Stimulated activated CD8-positive, alpha-beta memory T cell treated with anti-CD3 and anti-CD28 coated beads, Interleukin-7, amount 100 ng/mL, for 1 hour (primary cell): ENCODE measurements at places on chromosomes 4 and X.

DNA sequence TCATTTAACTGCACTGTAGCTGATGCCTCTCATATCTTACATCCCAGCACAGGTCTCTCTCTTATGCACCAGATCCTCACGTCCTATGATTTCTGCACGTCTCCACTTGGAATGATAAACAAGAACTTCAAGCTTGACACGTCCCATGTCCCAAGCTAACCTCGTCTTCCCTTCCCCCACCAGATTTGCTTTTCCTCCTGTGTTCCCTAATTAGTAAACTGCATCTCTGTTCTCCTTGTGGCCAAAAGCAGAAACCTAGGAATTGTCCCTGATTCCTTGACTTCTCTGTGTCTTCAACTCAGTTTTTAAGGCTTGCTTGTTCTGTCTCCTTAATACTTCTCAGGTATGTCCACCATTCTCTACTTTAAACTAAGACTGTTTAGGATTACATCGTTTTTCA lies 171.9 kb downstream of the BMPR1B start:
- DNase-seq: no peak

GRCh38 chr4:182091128-182091527 lies 152.1 kb upstream of the TENM3 start:
- DNase-seq: no peak

DNA sequence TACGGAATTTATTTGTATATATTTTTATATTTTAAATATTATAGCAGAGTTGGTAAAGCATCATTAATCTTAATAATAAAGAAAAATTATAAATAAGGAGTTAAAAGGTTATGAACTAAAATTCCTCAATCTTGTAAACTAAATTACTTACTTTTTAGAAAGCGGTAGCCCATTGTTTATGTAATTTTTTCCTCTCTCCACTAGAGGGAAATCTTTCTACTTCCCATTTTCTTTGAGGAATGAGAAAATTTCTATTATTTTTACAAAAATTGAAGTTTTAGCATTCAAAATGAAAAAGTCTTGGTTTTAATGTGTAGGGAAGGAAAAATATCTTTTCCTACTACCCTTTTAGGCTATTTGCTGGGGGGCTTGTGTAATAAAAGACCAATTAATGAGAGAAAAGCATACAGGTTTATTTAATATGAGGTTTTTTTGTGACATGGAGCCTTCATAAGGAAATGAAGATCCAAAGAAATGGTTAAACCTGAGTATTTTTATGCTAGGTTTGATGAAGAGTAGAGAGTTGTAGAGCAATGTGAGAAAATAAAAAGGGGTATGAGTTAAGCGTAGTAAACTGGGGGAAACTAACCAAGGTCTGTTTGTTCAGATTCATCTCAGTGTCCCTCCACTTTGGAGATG lies 68.7 kb upstream of the ADAD1 start:
- no peak for DNase-seq

- DNase-seq: no peak
Measured at GRCh38 chr4:100287534-100287933, 97.3 kb upstream of the DDIT4L start.

GRCh38 chrX:117508021-117508420 lies 608.6 kb downstream of the KLHL13 start:
- DNase-seq: no peak

GRCh38 chr4:1379801-1380331 lies 26.4 kb downstream of the NKX1-1 start:
- DNase-seq: no peak

- no peak for DNase-seq
Measured at GRCh38 chr4:16757080-16757521, 141.3 kb downstream of the LDB2 start.

DNA sequence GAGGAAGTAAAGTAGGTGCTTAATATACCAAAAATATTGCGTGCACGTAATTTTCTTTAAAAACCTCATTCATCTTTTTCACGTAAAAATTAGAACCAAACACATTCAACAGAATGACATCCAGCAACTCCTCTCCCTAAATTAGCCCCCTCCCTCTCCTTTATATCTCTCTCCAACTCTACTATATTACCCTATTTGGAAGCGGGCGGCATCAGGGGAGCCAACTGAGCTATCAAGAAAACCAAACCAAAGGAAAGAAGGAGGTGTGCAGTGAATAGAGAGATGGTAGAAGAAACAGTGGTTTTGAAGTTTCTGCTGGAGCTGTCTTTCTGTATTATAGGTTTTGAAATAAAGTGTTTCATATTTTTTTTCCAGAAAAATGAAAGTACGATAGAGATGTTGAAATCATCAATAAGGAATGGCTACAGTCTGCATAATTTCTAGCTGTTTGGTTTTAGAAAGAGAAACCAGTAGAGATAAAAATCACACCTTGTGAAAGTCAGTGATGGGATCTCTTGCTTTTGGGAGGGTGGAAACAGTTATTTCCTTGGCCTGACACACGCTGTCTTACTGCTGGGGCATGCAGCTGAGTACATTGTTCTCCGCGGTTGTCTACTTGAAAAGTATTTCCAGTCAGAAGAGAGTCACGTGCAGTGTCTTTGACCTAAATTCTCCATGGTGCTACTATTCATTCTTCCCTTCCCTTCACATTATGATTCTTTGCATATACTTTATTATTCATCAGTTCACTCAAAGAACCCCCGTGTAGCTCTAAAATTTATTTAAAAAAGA lies 94.1 kb upstream of the WDR17 start:
- no peak for DNase-seq

GRCh38 chrX:18755651-18756050 lies 48.2 kb downstream of the PPEF1 start:
- no peak for DNase-seq

- DNase-seq: no peak
Measured at GRCh38 chr4:3414421-3415279, 27.1 kb upstream of the HGFAC start.

DNA sequence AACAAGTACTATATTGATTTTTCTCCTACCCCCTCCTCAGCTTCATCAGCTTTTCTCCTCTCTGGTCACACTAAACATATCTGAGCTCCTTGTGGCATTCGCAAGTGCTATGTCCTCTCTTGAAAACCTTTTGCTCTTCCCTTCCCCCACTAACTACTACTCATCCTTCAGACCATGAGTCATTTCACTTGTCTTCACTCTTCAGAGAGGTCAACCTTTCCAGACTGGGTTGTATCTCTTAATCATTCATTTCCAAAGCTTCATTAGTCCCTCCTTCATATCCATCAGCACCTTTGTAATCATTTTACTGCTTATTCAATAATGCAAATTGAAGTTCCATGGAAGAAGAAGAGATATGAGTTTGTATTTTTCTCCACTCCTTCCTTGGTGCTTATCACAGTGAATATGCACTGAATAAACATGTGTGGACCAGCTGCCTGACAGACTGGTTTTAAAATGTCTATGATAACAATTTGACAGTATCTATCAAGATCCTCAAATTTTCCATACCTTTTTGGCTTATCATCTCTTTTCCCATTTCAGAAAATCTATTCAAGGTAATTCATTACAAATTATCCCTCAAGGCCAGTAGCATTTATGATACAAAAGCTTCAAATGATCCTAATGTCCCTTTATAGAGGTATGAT lies 28.4 kb downstream of the DDX60L start:
- no peak for DNase-seq

GRCh38 chr4:35710343-35710742 lies 534.0 kb downstream of the ARAP2 start:
- no peak for DNase-seq

DNA sequence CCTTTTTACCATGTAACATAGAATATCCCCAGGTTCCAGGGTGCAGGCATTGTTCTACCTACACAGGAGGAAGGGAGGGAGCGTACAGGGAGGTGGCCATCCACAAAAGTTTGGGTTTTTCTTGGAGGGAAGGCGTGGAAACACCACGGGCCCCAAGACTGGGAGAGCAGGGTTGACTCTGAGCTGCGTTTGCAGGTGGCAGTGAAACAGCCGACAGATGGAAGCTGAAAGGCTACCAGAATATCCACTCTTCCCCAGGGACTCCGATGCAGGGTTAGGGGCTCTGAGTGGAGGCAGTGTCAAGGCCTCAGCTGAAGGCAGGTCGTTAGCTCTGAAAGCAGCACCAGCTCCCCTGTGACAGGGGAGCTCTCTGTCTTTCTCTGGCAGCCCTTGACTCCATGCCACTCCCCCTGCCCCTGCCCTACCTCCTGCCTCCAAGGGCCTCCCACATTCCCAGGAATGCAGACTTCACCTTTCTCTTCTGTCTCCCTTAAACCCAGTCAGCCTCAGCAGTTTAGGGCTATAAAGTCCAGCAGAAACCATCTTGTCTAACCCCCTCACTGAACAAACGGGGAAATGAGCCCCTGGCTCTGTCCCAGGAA lies 14.0 kb upstream of the GLOD5 start:
- no peak for DNase-seq

- no peak for DNase-seq
Measured at GRCh38 chr4:142645475-142646108, 200.5 kb downstream of the INPP4B start.

GRCh38 chr4:64158648-64159326 lies 250.5 kb downstream of the TECRL start:
- no peak for DNase-seq

DNA sequence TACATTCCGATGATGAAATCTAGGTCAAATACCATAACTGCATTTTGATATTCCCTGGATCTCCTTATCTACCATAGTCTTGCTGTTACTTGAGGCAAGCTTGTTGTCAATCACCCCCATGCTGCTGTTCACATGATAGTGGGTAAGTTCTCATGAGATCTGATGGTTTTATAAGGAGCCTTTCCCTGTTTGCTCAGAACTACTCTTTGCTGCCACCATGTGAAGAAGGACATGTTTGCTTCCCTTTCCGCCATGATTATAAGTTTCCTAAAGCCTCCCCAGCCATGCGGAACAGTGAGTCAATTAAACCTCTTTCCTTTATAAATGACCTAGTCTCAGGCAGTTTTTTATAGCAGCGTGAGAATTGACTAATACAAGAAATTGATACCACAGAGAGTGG lies 432.0 kb downstream of the GLUD2 start:
- DNase-seq: no peak

DNA sequence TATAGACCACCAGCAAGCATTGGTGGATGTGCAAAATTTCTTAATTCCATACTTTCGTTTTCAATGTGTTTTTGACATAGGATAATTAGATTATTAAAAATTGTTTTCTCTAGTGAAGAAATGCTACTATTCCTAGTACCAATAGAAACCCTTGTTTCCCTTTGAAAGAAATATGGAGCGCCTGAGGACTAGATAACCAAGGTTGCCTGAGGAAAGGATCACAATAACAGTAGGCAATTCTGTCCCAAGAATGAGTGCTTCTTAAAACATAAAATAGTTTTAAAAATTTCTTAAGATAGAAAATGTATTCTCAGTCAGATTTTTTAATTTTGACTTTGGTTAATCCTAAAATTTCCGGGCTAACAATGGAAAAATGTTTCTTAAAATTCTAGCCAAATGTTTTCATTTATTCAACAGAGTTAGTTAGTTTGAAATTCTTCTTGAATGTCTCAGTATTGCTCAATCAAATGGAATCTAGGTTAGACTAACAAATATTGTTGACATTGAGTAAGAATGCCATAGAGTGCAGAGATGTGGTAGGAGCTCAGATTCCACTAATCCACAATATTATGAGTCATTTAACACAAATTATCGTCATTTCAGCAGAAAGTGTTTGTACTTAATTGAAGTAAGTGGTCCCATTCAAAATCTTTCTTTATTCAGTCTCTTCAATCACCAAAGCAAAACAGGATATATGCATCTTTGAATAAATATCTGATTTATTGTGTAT lies 666.0 kb downstream of the GRID2 start:
- no peak for DNase-seq

DNA sequence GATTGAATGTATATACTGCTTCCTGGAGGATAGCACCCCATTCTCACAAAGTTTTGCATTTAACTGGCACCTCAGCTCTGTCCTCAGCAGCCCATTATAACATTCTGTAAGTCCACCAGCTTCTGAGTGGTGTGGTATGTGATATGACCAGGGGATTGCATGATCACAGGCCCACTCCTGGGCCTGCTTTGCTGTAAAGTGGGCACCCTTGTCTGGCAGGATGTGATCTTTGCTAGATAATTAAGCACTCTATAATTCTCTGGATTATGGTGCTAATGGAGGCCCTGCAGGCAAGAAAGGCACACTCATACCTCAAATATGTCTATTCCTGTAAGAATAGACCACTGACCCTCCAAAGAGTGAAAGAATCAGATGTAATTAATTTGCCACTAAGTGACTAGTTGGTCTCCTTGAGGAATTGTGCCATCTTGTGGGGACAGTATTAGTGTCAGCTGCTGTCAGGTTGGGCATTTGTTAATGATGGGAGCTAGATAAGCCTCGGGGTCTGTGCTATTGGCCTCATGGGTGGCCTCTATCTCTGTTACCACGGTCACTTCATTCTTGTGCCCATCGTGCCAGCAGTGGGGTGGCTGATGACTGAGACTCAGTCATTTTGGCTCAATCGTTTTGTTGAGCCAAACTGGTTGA lies 2.2 kb upstream of the CFI start:
- no peak for DNase-seq

GRCh38 chr4:114839986-114840385 lies 241.4 kb downstream of the UGT8 start:
- no peak for DNase-seq

DNA sequence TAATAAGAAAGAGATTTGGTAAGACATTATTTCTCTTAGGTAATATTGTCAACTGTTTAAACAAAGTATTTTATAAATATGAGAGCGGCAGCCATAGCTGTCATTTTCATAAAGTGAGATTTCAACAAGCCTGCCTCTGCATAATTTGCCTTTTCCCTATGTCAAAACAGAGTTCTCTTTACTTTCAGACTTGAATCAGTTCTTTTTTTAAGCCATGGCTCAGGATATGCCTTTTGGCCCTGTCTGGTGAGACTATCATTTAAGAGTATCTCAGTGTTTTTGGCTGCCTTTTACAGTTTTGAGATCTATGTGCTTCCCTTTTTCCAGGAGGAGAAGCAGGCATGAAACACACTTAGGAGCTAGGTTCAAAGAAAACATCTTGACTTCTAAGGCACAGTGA lies 7.5 kb upstream of the GUCY1A1 start:
- no peak for DNase-seq

DNA sequence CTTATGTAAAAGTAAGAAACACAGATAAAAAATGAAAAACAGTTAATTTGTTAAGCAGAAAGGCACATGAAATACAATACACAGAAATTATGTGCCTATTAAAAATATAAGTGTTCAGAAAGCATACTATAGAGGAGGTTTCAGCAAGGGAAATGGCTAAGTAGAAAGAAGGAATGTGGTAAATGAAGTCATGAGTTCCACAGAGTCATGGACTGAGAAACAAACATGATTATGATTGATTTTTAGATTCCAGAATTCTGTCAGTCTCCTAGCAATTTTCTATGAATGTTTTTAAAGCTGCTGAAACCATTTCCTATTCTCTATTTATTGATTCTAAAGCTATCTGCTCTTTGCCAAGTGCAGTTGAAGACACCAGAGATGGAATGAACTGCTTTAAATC lies 1398.4 kb downstream of the ARAP2 start:
- no peak for DNase-seq

- no peak for DNase-seq
Measured at GRCh38 chr4:41364876-41365275, 108.1 kb downstream of the UCHL1 start.

DNA sequence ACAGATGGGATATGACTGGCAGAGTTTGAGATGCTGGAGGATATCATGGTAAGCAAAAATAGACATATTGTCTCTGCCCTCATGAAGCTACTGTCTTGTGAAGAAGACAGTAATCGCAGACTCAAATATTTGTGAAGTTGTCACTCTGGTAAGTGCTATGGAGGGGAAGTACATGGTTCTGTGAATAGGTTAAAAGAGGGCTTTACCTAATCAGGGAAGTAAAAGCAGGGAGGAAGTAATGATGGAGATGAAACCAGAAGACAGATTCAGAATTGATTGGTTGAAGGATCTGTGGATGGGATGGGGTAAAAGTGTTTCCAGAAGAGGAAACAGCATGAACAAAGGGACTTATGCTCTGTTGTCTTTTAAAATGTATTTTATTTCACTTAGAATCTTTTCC lies 19.3 kb upstream of the MAGED1 start:
- DNase-seq: no peak
